ENCODE measurements at places on chromosomes 6 and 20.

- no peaks in the 10 kb centered on the region for H3K27me3 ChIP-seq
- no peak overlapping the region for H3K27ac ChIP-seq
- no peak overlapping the region for H3K4me3 ChIP-seq
- DNase-seq: no peak
These were observed 111.1 kb upstream of the RIN2 start for GRCh38 chr20:19646963-19647362.

DNA sequence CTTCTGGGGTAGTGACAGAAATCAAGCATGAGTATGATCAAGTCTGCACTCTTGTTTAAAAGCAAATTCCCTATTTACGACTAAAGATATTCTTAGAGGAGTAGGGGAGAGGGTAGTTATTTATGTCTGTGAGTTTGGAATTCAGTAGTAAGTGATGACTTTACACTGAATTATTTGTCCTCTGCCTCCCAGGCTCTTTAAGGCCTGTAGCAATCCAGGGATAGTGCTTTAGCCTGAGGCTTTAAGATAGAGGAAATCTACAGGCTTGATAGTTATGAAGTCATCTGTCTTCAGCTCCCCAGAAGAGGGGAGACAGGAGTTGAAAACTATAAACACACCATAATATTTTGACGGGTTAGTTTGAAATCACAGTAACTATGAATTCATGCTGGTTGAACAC, 664.5 kb downstream of the EPM2A start:
- no peaks in the 10 kb centered on the region for H3K27me3 ChIP-seq
- no peaks in the 10 kb centered on the region for H3K36me3 ChIP-seq
- no peak overlapping the region for H3K27ac ChIP-seq
- no peaks in the 10 kb centered on the region for H3K4me1 ChIP-seq
- DNase-seq: no peak

DNA sequence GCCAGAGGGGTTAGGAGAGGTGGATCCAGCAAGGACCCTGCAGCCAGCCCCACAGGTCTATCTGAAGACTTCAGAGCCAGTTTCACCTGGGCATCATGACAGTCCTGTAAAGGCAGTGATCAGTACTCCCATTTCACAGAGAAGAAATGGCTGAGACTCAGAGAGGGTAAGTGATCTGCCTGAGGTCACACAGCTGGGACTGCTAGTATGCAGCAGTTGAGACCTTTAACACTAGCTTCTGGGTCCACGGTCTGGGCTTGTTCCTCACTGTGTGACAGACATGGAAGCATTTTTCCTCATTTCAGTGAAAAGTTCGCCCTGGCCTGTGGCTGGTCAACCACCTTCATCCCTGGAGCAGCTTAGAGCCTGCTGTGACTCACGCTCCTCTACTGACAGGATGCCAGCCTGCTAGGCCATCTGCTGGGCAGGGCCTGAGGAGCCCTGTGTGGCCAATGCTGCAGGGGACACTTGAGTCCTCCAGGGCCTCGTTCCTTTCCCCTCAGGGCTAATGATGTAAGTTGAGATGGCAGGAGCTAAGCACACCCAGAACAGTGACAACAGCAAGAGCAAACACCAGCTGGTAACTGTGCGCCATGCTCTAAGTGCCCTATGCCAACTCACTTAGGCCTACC, 192.0 kb downstream of the LRFN2 start:
- H3K27me3 ChIP-seq: no peaks in the 10 kb centered on the region
- H3K4me1 ChIP-seq: no peaks in the 10 kb centered on the region
- no peak for DNase-seq
- H3K36me3 ChIP-seq: no peaks in the 10 kb centered on the region
- no peak overlapping the region for H3K4me3 ChIP-seq
- no peak overlapping the region for H3K27ac ChIP-seq

DNA sequence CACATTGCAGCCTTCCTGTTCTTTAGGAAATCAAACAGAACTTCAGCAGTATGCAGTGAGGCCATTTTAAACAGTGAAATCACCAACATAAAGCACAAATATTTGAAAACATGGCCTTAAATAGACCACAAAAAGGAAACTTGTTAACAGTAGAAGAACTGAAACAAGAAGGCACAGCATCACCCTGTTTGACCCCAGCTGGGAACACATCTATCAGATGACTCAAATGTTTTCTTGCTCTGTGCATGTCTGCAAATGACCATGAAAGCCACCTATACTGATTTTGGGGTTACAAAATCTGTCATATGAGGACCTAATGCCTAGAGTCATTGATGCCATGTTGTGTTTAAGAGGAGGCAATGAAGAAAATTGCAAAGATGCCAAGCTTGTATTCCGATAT, 123.8 kb upstream of the ADGRF1 start:
- no peaks in the 10 kb centered on the region for H3K27me3 ChIP-seq
- no peaks in the 10 kb centered on the region for H3K36me3 ChIP-seq
- no peak for DNase-seq
- H3K27ac ChIP-seq: no peak overlapping the region

DNA sequence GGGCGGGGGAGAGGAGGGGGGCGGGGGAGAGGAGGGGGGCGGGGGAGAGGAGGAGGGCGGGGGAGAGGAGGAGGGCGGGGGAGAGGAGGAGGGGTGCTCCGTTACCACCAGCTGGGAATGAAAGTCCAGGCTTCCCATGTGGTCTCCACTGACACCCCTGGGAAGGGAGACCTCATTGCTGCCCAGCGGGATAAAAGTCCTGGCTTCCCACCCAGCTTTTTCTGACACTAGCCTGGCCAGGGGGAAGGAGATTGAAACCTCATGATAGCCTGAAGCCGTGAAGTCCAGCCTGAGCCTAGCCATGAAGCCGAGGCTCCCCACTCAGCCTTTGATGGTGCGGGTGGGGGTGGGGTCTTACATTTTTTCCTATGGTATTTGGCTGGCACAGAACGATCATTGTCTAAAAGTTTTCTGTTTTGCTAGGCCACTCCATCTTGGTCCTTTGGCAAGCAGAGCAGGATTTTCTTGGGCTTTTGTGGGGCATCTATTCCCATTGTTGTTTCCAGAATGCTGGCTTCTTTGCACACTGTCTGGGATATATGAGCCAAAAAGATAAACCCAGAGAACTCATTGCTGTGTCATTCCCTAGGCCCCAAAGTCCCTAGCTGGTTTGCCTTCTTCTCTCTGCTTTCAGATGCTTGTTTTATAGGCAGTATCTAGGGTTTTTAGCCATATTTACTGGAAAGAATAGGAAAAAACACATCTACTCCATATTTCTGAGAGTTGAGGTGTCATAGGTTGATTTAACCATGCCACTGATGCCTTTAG, 67.9 kb upstream of the RNF24 start:
- DNase-seq: peak; percentile 38
- no peak overlapping the region for H3K27ac ChIP-seq
- peaks cover 15% of the 10 kb centered on the region for H3K4me1 ChIP-seq
- H3K4me3 ChIP-seq: peak overlapping the region; percentile 40

DNA sequence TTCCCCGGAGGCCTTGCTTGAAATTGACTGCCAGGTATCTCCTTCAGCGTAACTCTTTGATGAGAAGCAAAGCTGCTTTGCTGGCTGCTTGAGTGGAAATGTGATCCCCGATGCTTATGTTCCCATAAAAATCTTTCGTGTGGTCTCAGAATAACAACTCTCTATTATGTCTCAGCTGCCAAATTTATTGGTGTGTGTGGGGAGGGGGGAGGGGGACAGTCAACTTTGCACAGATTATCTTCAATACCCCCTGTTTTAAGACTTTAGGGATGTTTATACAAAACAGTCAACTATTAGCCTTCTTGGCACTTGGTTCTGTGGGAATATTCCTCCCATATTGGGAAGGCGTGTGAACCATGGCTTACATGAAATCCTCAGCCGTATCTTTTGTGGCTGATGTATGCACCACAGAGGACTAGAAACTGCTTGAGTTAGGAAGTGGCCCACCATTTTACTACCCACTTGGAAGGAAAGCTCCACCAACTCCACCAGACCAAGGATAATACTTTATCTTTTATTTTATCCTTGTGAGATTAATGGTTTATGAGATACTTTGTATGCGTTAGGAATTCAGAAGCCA, 101.5 kb upstream of the SLC24A3 start:
- no peaks in the 10 kb centered on the region for H3K4me1 ChIP-seq
- no peak overlapping the region for H3K27ac ChIP-seq
- no peaks in the 10 kb centered on the region for H3K36me3 ChIP-seq
- DNase-seq: no peak
- no peak overlapping the region for H3K4me3 ChIP-seq
- H3K27me3 ChIP-seq: no peaks in the 10 kb centered on the region

DNA sequence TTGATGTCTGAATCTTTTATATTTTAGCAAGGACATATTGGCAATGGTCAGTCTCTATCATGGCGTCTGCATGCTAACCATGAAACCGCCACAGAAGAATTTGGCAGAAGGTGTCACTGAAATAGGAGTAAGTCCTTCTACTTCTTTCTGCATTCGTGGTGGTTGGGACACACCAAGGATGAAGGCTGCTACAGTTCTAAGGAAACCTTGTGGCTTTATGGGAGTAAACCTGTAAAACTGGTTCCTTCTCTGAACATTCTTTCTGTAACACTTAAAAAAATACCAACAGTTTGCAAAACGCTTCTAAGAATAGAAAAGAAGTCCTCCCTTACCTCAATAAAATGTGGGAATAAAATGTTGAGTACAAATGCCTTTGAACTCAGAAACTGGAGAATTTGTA, 195.3 kb downstream of the SLC24A3 start:
- no peak overlapping the region for H3K4me3 ChIP-seq
- no peaks in the 10 kb centered on the region for H3K36me3 ChIP-seq
- H3K4me1 ChIP-seq: no peaks in the 10 kb centered on the region
- peak; percentile 11 for DNase-seq

- DNase-seq: no peak
- H3K4me1 ChIP-seq: peaks cover 30% of the 10 kb centered on the region
- peaks cover 55% of the 10 kb centered on the region for H3K27me3 ChIP-seq
- no peak overlapping the region for H3K27ac ChIP-seq
- H3K36me3 ChIP-seq: no peaks in the 10 kb centered on the region
- peak overlapping the region; percentile 86 for H3K4me3 ChIP-seq
These were observed 9.0 kb downstream of the FAM110A start for GRCh38 chr20:842547-842940.

DNA sequence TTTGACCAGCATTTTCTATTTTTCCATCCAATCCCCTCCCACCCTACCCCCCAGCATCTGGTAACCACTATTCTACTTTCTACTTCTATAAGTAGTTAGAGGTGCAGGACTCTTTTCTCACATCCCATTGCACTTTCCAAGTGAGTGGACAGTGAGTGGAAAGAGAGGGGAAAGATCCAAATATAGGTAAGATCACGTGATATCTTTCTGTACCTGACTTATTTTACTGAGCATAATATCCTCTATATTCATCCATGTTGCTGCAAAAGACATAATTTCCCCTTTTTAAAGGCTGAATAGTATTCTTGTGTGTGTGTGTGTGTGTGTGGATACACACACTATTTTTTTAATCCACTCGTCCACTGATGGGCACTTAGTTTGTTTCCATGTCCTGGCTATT, 18.1 kb downstream of the RBM24 start:
- H3K4me1 ChIP-seq: no peaks in the 10 kb centered on the region
- H3K36me3 ChIP-seq: no peaks in the 10 kb centered on the region
- H3K27me3 ChIP-seq: no peaks in the 10 kb centered on the region
- no peak overlapping the region for H3K4me3 ChIP-seq
- no peak overlapping the region for H3K27ac ChIP-seq

GRCh38 chr6:113181164-113181563, 676.0 kb upstream of the MARCKS start:
- DNase-seq: no peak
- no peaks in the 10 kb centered on the region for H3K36me3 ChIP-seq
- H3K4me3 ChIP-seq: no peak overlapping the region
- no peaks in the 10 kb centered on the region for H3K27me3 ChIP-seq
- no peaks in the 10 kb centered on the region for H3K4me1 ChIP-seq
- H3K27ac ChIP-seq: no peak overlapping the region

- peaks cover 8% of the 10 kb centered on the region for H3K4me1 ChIP-seq
- no peak overlapping the region for H3K4me3 ChIP-seq
- no peak overlapping the region for H3K27ac ChIP-seq
These were observed 34.0 kb upstream of the FANCE start for GRCh38 chr6:35417979-35418661.

DNA sequence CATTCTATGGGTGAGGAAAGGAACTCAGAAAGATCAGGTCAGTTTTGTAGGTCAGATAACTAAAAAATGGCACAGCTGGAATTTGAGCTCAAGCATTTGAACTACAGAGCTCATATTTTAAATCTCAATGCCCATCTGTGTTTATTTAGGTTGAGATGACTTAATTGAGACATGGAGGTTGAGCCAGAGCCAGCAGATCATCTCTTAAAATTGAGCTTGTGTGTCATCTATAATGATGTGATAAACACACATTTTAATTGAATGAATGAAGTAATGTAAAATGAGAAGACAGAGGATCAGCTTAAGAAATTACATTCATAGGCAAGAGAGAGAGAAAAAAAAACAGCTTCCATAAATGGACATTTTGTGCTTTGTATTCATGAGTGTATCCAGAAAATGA, 3.7 kb downstream of the MANEA start:
- peaks cover 11% of the 10 kb centered on the region for H3K4me1 ChIP-seq
- no peak overlapping the region for H3K27ac ChIP-seq
- no peak overlapping the region for H3K4me3 ChIP-seq
- peaks cover 21% of the 10 kb centered on the region for H3K36me3 ChIP-seq
- no peaks in the 10 kb centered on the region for H3K27me3 ChIP-seq

DNA sequence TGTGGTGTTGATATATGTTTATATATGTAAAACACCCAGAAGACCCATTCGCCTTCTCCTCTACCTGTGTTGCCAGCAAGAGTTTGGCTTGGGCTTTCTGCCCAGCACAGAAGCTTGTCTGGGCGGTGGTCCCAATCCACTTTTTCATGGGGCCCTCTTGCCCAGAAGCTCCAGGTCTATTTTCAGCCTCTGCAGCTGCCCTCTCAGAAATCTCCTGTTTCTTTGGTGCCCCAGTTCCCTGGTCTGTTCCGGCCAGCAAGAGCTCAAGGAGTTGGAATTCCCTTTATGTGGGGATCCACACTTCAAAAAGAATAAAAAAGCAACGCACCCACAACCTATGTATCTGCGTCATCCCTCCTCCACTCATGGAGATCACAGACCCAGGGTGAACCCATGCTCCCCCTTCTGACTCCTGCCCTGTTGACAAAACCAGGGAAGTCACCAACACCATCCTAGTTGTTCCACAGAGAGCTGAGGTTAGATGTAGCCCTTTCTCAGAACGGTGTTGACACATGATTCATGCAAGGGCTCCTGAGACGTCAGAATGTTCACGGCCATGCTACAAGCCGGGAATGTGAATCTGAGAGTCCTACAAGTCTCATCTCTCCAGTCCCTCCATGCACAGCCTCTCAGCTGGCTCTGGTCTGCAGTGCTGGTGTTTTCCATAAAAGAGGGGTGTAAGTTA, 156.8 kb upstream of the RIN2 start:
- DNase-seq: no peak
- no peaks in the 10 kb centered on the region for H3K27me3 ChIP-seq
- H3K4me1 ChIP-seq: no peaks in the 10 kb centered on the region
- H3K27ac ChIP-seq: no peak overlapping the region
- H3K36me3 ChIP-seq: no peaks in the 10 kb centered on the region

DNA sequence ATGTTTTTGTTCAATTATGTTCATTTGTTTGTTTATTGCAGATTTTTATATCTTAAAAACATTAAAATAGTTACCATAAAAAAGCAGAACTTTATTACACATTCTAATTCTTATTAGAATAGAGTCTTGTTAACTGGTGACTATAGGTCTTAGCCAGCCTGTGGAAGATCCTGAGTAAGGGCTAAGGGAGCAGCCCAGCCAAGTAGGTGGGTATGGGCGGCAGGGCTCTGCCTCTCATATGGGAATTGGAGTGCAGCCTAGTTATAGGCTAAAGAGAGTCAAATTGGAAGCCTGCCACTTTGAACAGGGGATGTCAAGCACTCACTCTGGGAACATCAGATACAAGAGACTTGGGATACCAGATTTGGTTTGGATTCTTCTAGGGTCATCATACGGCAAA, 10.5 kb upstream of the HSF2 start:
- H3K4me1 ChIP-seq: peaks cover 8% of the 10 kb centered on the region
- H3K4me3 ChIP-seq: no peak overlapping the region
- H3K36me3 ChIP-seq: no peaks in the 10 kb centered on the region
- DNase-seq: no peak
- H3K27ac ChIP-seq: no peak overlapping the region
- peaks cover 100% of the 10 kb centered on the region for H3K27me3 ChIP-seq

All from GM23338 (cell line).